ENCODE measurements at places on chromosomes 7 and 10.

- no peak for DNase-seq
Observed at GRCh38 chr7:1026721-1027161, 17.6 kb upstream of the GPR146 start.

DNA sequence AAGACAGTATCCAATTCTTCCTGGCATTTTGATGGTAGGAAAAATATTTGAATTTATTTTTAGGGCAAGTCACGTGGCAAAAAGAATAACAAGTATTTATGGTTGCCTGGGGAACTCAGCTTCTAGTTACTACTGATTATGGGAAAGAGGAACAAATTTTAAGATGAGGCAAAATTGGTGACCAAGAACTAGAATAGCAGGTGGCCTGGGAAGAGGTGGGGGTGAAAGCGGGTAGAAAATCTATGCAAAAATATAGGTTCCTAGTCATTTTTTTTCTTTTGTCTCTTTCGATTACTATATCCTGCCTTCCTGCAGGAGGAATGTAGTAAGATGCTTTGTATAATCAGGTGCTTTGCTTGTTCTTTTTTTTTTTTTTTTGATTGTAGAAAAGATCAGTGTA is 27.8 kb downstream of the ENTPD1 start:
- no peak for DNase-seq

- DNase-seq = no peak
Observed at GRCh38 chr7:128804484-128804883, 12.7 kb downstream of the CCDC136 start.

- no peak for DNase-seq
Observed at GRCh38 chr7:40746841-40747556, 612.2 kb downstream of the SUGCT start.

- DNase-seq = no peak
Observed at GRCh38 chr7:151150388-151150787, 17.1 kb downstream of the GBX1 start.

GRCh38 chr7:20238194-20238753 is 21.1 kb upstream of the MACC1 start:
- DNase-seq = no peak

DNA sequence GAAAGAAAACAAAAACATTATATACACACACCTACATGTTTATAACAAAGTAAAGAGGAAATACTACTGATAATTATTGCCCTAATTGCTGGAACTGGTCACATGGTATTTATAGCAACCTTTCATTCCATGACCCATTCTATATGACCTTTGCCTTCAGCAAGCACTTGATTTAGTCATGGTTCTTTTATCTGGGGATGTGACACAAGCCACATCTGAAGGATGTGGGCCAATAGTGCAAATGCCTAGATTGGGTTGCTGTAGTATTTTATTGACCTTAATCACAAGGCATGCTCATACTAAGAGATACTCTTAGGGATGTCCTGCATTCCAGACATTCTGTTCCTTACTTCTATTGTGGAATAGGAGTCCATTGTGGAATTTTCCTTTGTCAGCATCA is 723.5 kb upstream of the POM121L12 start:
- no peak for DNase-seq

DNA sequence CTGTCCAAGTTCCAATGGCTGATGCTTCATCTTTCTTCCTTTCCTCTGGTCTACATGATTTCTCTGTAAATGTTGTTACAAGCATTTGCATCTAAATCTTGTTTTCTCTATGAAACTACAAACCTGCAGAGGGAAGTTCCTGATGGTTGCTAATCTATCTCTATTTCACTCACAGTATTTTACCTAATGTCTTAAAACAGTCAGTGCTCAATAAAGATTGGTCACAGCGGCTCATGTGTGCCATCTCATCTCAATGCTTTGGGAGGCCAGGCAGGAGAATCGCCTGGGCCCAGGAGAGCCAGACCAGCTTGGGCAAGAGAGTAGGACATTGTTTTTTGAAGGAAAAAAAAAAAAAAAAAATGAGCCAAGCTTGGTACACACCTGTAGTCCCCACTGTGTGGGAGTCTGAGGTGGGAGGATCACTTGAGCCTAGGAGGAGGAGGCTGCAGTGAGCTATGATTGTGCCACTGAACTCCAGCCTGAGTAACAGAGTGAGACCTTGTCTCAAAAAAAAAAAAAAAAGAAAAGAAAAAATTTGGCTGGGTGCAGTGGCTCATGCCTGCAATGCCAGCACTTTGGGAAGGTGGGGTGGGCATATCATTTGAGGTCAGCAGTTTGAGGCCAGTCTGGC is 71.3 kb upstream of the ARMC3 start:
- DNase-seq = no peak

- no peak for DNase-seq
Observed at GRCh38 chr10:83666762-83667161, 472.5 kb upstream of the GHITM start.

GRCh38 chr10:98673171-98673782 is 226.5 kb upstream of the HPS1 start:
- DNase-seq = no peak

DNA sequence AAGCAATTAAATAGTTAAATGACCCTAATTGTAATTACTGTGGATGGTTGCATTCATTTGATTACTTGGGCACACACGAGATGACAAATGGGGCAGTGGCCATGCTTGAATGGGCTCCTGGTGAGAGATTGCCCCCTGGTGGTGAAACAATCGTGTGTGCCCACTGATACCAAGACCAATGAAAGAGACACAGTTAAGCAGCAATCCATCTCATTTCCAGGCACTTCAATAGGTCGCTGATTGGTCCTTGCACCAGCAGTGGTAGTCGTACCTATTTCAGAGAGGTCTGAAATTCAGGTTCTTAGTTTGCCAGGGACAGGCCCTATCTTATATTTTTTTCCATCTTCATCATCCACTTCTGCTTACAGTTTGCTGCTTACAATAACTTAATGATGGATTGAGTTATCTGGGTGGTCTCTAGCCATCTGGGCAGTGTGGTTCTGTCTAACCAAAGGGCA is 8.3 kb downstream of the PCBD1 start:
- DNase-seq = no peak

DNA sequence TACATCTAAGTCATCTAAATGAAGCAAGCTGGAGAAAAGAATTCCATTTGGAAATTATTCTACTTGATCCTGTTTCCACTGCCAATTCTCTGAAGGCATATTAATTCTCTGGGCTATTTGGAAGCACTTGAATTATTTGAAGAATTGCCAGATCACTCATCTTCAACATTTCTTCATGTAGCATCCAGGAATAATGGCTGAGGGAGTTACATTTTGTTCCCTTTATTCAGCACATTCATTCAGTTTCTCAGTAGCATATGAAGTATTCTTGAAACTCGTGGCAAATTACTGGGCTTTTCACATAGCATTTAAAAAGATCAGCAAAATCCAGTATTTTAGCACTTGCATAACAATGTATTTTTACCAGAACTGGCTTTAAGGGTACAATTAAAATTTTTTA is 127.1 kb upstream of the VIPR2 start:
- no peak for DNase-seq

GRCh38 chr10:14454629-14455028 is 123.9 kb upstream of the FRMD4A start:
- DNase-seq = no peak

GRCh38 chr10:103544657-103545310 is 51.3 kb downstream of the NEURL1 start:
- no peak for DNase-seq

GRCh38 chr7:99473315-99473596 is 566 bp downstream of the ZNF789 start:
- no peak for DNase-seq

- DNase-seq = no peak
Observed at GRCh38 chr10:99536338-99537085, 3.8 kb downstream of the NKX2-3 start.

- DNase-seq = no peak
Observed at GRCh38 chr7:2825559-2826227, 18.4 kb downstream of the GNA12 start.

GRCh38 chr7:19665399-19666008 is 43.3 kb downstream of the POLR1F start:
- DNase-seq = peak; percentile 36

GRCh38 chr7:15175152-15175551 is 272.6 kb upstream of the DGKB start:
- no peak for DNase-seq

- no peak for DNase-seq
Observed at GRCh38 chr10:99612167-99612831, 7.9 kb downstream of the SLC25A28 start.

DNA sequence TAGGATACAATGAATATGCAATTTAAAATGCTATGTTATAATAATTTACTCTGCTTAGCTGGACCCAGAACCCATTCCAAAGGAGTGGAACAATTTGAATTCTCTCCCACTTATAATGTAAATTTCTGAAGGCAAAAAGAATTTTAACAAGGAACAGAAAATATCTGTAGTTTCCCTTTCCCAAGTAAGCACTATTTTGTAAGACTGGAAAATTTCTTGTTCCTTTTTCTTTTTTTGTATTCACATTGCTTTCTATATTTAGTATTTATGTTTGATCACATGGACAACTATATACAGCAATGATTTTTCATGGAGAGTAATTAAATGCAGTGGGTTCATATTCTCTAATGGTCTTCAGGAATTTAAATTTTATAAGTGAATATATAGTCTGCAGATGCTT is 127.4 kb downstream of the GPR85 start:
- DNase-seq = no peak

- no peak for DNase-seq
Observed at GRCh38 chr10:123706236-123706635, 40.1 kb downstream of the GPR26 start.

- no peak for DNase-seq
Observed at GRCh38 chr7:149166630-149167352, 19.5 kb downstream of the ZNF398 start.

GRCh38 chr7:69770613-69771012 is 172.3 kb downstream of the AUTS2 start:
- no peak for DNase-seq

DNA sequence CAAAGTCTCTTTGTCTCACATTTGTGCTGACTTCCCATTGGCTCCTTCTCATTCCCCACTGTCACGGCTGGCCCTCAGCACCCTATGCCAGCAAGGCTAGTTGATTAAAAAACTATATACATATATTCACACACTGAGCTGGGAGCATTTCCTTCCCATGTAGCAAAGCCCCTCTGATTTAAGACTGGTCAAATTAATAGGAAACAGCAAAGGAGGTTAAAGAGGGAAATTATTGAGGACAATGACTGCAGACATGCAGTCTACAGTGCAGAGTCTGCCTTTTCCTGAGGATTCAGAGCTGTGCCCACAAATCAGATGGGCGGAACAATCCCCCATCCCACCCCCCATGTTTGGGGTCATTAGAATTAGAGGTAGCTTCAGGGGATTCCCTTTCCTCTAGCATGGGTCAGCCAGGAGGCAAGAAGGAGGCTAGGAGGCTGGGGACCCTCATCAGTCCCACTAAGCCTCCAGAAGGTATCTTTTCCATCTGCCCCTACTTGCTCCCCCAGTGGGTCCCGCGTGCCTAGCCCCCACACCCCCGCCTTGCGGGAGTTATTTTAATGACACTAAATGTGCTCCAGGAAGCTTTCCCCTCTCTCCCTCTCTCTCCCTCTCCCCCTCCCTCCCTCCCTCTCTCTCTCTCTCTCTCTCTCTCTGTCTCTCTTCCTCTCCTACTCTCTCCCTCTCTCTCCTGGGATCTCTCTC is 9.8 kb upstream of the DLX6 start:
- no peak for DNase-seq

DNA sequence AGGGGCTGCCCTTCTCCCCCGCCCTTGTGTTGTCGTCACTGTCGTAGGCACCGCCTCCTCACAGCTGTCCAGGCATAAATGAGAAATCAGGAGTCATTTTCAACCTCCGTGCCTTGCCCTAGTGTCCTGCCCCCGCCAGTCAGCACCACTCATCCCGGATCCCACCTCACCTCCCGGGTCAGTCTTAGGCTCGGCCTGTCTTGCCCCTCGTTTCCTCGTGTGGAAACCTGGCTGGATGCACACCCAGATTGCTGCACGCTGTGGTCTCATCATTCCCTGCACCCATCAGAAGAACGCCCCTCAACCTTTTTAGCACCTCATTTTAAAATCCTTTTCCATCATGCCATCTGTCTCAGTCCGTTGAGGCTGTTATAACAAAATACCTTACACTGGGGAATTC is 213.1 kb downstream of the HECW1 start:
- DNase-seq = no peak

- no peak for DNase-seq
Observed at GRCh38 chr7:41220266-41220665, 482.6 kb downstream of the INHBA start.

GRCh38 chr10:125123476-125124114 is 36.8 kb downstream of the CTBP2 start:
- DNase-seq = no peak

DNA sequence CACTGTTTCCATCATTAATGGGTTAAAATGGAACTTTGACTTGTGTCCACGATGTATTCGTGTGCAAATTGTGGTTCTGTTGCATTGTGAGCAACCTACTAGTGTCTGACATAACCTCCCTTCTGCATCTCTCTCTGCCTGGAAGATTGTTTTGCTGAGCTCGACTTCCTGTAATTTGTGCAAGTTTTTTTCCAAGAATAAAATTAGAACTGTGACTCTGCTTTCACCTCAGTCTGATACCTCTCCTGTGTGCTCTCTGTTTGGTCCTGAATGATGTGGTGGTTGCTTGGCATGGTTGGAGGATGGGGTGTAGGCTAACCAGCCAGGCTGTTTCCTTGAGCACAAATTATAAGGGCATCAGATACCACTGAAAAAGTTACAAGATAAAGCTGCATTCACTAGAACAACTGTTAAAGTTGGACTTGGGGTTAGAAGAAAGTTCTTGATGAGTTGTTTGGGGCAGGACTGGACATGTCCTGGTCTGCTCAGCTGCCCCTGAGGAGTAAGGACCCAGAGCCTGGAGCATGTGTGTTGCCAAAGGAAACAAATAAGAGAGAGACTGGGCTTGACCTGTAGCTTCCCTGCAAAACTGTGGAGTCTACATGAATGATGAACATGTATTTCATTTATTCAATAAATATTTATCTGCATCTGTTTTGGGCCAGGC is 1.9 kb upstream of the VOPP1 start:
- no peak for DNase-seq

GRCh38 chr7:150942591-150943452 is 35.3 kb downstream of the KCNH2 start:
- no peak for DNase-seq

DNA sequence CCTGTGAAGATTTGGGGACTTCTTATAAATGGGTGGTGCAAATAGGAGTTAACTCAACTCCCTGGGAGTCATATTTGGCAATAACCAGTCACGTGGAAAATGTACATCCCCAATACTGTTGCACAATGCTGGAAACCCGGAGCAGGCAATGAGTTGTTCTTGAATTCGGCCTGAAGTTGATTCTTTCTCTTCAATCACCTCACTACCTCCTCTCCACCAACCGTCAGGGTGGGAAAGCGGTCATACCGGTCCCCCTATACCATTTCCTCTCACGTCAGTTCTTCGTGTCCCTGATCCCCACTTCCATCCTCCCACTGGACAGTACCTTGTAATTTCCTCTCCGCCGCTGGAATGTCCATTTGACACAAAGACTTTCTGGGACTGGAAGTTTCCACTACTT is 2.8 kb downstream of the GIMAP5 start:
- DNase-seq = no peak

GRCh38 chr7:40135317-40135610 is 459 bp downstream of the SUGCT start:
- DNase-seq = no peak

Data from NCI-H2081 treated with DMSO at 0.1 percent for 48 hours (cell line).